Kidney epithelial cell (primary cell): ENCODE measurements at places on chromosomes 3 and 15. TPM values are rescaled to one million over a fixed set of nuclear protein-coding genes. Genes with fewer than 3 reads are reported as not detected.

Gene TBC1D5
- 90.2 and 100 TPM in 2 replicates for total RNA-seq

Gene GATM
- total RNA-seq, result 8.7 and 12.1 TPM in 2 replicates

Gene OR4F15
- 0.08 TPM in 1 of 2 replicates, not detected in the other for total RNA-seq

Gene SCAANT1
- not detected in 2 replicates for total RNA-seq

Gene LMOD3
- total RNA-seq, result not detected in 2 replicates

Gene GHSR
- not detected in 2 replicates for total RNA-seq

Gene LRRC2
- total RNA-seq, result 0.29 TPM in 1 of 2 replicates, not detected in the other

Gene LRRC58
- 31.9 and 35.5 TPM in 2 replicates for total RNA-seq
